ENCODE measurements at places on chromosomes 11 and 22.
A peak's percentile ranks its signal among the peaks of the same experiment; 100 is the strongest.

- DNase-seq = no peak
Measured at GRCh38 chr11:70142221-70142875, 60.7 kb upstream of the FADD start.

GRCh38 chr11:14308114-14308896 is 50.7 kb downstream of the RRAS2 start:
- peak; percentile 46 for DNase-seq

GRCh38 chr22:17137861-17138425 is 16.8 kb upstream of the TMEM121B start:
- no peak for DNase-seq

- no peak for DNase-seq
Measured at GRCh38 chr11:34773826-34774225, 142.4 kb downstream of the APIP start.

DNA sequence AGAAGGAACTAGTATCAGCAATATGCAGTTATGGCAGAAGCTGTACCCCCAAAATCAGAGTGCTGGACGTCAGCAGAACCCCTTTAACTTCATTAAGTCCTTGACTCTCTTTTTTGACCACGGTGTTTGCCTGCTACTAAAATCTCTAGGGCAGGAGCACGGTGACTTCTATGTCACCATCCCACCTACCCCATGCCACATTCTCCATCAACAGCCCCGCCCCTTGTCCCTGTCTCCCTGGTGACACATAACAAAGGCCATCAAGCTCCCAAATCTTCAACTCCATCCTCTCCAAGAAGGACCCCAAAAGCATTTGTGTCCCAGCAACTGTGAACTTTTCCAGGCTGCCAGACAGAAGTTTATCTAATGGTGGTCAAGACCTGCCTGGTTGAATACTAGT is 894 bp downstream of the ADA2 start:
- DNase-seq = no peak

- no peak for DNase-seq
Measured at GRCh38 chr11:26599876-26600434, 27.9 kb upstream of the MUC15 start.

DNA sequence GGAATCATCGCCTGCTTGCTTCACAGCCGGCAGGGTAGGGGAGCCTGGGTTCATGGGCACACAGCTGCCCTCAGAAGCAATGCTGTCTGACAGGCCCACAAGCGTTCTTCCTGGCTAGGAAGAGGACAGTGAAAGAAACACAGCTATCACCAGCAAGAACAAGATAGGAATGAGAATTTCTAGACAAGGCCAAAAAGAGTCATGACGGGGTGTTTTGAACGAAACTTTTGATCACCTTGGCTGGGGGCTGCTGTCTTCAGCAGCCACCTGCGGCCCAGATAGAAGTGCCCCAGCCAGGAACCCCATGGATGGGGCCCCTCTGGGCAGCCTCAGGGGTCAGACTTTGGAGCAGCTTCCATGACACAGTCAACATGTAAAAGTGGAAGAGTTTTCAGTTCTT is 41.8 kb downstream of the GAB4 start:
- DNase-seq = no peak

Measured in fibroblast of skin of right quadriceps (primary cell).